Endothelial cell of coronary artery (primary cell): ENCODE measurements at places on chromosomes 3 and 15. TPM values are rescaled to one million over a fixed set of nuclear protein-coding genes. Genes with fewer than 3 reads are reported as not detected.

Gene BSN
- under 0.01 and 0.09 TPM in 2 replicates for total RNA-seq

Gene PRRT3
- total RNA-seq, result 0.72 and 0.94 TPM in 2 replicates

Gene NCEH1
- total RNA-seq, result 9.6 and 14.8 TPM in 2 replicates

Gene TTC21A
- total RNA-seq, result 1.7 and 1.8 TPM in 2 replicates

Gene ST8SIA2
- total RNA-seq, result not detected in 2 replicates

Gene KLHL24
- total RNA-seq, result 69.4 and 73.7 TPM in 2 replicates

Gene PML
- 28.3 and 47.8 TPM in 2 replicates for total RNA-seq

Gene MST1R
- 0.28 and 0.54 TPM in 2 replicates for total RNA-seq

Gene ITPKA
- 0.66 and 2.3 TPM in 2 replicates for total RNA-seq

Gene GOLGA8R
- 0.54 and 1.9 TPM in 2 replicates for total RNA-seq

Gene NEK10
- 3.4 and 9.0 TPM in 2 replicates for total RNA-seq

Gene MUC20
- 0.09 TPM in 1 of 2 replicates, not detected in the other for total RNA-seq

Gene HHLA2
- total RNA-seq, result not detected in 2 replicates

Gene GABRR3
- not detected in 2 replicates for total RNA-seq

Gene TMEM207
- not detected in 2 replicates for total RNA-seq

Gene SOX2
- not detected in 2 replicates for total RNA-seq

Gene SLC28A2
- total RNA-seq, result not detected in 2 replicates

Gene ERC2
- 0.28 and 1.1 TPM in 2 replicates for total RNA-seq

Gene PAQR5
- 0.28 and 0.36 TPM in 2 replicates for total RNA-seq

Gene PRR20G
- total RNA-seq, result not detected in 2 replicates

Gene XIRP1
- total RNA-seq, result not detected in 2 replicates
